ENCODE measurements at places on chromosomes 3 and 15.

DNA sequence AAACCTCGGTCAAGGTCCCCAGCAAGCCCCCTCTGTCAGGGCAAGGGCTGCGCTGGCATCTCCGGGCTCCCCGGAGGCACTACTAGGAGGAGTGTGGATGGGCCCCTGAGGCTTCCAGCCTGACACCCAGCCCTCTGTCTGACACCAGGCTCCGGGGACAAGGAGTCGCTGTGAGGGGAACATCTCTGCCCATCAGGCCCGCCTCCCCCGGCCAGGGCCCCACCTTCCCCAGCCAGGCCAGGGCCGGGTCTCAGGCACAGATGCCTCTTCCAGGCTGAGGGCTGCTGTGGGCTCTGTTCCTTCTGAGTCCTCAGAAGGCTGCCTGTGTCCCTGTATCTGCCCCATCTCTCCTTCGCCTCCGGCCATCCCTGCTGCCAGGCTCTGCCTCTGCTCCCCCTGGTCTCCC, 15.8 kb downstream of the CSPG4 start:
- no peak for DNase-seq

GRCh38 chr3:197554196-197554561, 1.6 kb downstream of the BDH1 start:
- no peak for DNase-seq

- no peak for DNase-seq
Observed at GRCh38 chr3:47588587-47588986, 9.9 kb upstream of the CSPG5 start.

DNA sequence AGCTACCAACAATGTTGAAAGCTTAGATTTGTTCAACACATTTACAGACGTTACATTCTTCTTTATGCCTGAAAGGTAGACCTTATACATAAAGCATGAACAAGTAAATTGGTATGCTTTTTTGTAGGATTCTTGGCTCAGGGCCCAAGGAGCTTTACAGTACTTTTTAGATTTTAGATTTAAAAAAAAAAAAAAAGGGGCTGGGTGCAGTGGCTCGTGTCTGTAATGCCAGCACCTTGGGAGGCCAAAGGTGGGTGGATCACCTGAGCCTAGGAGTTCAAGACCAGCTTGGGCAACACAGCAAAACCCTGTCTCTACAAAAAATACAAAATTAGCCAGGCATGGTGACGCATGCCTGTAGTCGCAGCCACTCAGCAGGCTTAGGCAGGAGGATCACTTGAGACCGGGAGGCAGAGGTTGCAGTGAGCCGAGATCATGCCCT, 39.7 kb downstream of the MEF2A start:
- no peak for DNase-seq

GRCh38 chr3:462851-463250, 266.3 kb downstream of the CHL1 start:
- no peak for DNase-seq

DNA sequence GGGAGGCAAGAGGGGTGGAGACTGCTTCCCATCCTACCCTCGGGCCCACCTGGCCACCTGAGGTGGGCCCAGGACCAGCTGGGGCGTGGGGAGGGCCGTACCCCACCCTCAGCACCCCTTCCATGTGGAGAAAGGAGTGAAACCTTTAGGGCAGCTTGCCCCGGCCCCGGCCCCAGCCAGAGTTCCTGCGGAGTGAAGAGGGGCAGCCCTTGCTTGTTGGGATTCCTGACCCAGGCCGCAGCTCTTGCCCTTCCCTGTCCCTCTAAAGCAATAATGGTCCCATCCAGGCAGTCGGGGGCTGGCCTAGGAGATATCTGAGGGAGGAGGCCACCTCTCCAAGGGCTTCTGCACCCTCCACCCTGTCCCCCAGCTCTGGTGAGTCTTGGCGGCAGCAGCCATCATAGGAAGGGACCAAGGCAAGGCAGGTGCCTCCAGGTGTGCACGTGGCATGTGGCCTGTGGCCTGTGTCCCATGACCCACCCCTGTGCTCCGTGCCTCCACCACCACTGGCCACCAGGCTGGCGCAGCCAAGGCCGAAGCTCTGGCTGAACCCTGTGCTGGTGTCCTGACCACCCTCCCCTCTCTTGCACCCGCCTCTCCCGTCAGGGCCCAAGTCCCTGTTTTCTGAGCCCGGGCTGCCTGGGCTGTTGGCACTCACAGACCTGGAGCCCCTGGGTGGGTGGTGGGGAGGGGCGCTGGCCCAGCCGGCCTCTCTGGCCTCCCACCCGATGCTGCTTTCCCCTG, 2.2 kb upstream of the FES start:
- DNase-seq, result no peak

DNA sequence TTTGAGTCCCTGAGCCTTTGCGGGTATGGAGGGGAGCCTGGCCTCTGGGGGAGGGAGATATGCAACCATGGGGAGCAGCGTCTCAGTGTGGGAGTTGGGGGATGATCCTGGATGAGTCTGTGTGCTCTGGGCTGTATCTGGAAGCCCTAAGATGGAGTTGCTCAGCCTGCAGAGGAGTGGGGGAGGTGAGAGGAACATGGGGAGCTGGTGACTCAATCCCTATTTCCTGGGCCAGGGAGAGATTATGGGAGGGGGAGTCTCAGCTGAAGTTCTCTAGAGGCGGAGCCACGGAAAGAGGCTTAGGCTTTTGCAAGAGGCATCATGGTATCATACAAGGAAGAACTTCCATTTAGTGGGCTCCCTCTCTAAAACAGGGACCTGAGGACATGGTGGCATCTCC, 59.5 kb upstream of the TMEM115 start:
- no peak for DNase-seq

- DNase-seq, result no peak
Observed at GRCh38 chr3:113620091-113620490, 76.4 kb downstream of the USF3 start.

- DNase-seq, result no peak
Observed at GRCh38 chr15:63528138-63528659, 23.8 kb downstream of the USP3 start.

- no peak for DNase-seq
Observed at GRCh38 chr3:98688363-98688762, 74.8 kb upstream of the ST3GAL6 start.

- DNase-seq, result no peak
Observed at GRCh38 chr15:93454788-93455187, 365.8 kb upstream of the RGMA start.

DNA sequence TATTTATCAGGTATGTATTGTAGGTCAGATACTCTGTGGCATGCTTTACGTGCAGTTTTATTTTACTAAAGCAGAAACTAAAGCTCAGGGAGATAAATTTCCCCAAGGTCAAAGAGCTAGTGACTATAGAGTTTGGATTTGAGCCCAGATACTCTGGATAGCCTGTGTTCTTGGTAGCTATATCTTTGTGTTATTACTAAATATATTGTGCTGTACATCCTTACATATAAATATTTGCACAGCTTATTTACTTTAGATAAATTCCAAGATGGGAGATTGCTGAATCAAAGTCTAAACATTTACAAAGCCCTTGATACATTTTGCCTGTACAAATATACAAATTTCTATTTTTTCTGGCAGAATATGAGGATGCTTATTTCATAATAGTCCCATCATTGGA, 660.9 kb upstream of the NAALADL2 start:
- peak; percentile 45 for DNase-seq

- DNase-seq, result no peak
Observed at GRCh38 chr3:138093721-138094120, 21.7 kb downstream of the DZIP1L start.

DNA sequence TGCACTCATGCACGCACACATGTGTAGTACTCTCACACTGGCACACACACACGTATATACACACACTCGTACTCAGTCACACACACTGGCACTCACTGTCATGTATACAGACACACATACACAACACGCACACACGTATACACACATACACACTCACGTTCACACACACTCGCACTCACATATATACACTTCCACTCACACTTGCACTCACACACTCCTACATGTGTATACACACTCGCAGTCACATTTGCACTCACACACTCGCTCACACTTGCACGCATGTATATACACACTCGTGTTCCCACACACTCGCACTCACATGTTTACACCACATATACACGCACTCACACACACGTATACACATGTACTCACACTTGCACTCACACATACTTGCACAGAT, 1.5 kb downstream of the PLA2G4F start:
- no peak for DNase-seq

DNA sequence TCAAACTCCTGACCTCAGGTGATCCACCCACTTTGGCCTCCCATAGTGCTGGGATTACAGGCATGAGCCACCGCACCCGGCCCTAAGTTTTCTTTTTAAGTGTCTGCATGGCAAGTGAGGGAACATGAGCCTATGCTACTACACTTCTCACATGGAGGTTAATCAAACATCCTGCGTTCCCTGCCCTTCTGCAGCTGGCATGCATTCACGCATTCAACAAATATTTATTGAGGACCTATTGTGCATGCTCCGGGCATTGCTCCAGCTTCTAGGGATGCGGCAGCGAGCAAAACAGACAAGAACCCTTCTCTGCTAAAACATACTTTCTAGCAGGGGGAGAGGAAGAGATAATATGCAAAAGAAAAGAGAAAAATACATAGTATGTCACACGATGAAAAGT, 42.6 kb upstream of the ACKR4 start:
- DNase-seq, result peak; percentile 55

- DNase-seq, result no peak
Observed at GRCh38 chr3:127140501-127141460, 52.1 kb upstream of the PRR23E start.

GRCh38 chr3:197458179-197458707, 97.5 kb downstream of the BDH1 start:
- DNase-seq, result no peak

DNA sequence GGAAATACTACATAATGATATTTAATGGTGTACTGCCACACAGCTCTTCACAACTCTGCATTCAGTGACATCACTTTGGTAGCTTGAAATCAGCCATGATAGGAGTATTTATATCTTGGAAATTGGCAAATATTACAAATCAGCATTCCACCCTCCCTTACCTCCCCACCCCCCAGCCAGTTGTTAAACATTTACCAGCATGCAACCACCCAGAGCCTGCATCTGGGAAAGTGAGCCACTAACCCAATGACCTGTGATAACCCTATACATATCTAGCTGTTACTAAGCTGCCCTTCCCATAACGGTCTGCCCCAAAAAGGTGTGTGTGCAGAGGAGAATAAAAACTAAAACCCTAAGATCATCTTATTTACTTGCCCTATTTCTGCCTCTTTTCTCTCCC, 44.6 kb upstream of the SATB1 start:
- no peak for DNase-seq

DNA sequence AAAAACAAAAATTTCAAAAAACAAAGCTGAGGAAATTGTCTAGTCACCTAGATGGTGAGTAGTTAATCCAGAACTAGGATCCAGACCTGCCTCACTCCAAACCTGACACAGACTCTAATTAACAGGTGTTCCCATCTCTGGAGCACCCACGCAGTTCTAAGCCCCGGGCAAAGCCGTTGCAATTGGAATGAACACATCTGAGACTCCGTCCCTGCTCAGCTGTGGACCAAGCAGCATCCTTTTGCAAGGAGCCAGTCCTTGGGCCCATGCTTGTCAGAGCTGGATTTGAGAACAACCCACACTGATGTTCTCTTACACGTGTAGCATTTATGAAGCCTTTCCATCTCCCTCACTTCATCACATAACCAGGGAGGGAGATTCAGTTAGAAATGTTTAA, 54.8 kb downstream of the LMCD1 start:
- DNase-seq, result no peak

GRCh38 chr3:4708230-4708629, 215.1 kb downstream of the ITPR1 start:
- DNase-seq, result no peak

DNA sequence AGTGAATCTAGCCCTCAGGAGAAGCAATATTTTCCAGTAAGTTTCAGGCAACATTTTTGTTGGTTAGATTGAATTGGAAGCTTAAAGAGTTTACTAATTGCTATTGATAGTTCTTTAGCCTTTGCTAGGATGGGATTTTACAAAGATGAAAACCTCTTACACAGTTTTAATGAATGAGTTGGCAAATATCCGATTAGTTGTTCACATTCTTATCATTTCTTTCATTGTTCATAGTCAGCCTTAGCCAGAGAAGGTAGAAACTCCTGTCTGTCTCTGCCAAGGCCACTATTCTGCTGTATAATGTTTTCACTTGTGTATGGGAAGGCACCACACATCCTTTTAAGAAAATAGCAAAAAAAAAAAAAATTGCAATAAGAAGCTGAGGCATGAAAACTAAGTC, 222.0 kb upstream of the MANF start:
- no peak for DNase-seq

- no peak for DNase-seq
Observed at GRCh38 chr3:2041931-2042330, 56.7 kb upstream of the CNTN4 start.

GRCh38 chr15:96869122-96869521, 538.6 kb downstream of the NR2F2 start:
- no peak for DNase-seq

DNA sequence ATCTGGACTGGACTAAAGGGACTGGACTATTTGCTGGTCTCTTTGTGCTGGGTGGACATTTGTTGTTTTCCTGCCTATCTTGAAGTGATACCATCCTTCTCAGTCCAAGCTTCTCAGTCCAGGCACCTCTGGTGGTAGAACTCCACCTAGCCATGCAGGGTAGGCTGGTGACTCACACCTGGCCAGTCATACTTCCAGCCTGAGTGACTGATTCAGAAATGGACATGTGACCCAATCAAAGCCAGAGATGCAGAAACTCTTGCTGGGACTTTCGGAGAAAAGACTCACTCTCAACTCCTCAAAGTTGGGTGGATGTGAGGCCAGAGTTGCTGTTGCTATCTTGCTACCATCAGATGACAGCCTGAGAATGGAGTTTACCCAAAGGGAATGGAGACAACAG, 5.6 kb upstream of the ASB14 start:
- DNase-seq, result no peak

DNA sequence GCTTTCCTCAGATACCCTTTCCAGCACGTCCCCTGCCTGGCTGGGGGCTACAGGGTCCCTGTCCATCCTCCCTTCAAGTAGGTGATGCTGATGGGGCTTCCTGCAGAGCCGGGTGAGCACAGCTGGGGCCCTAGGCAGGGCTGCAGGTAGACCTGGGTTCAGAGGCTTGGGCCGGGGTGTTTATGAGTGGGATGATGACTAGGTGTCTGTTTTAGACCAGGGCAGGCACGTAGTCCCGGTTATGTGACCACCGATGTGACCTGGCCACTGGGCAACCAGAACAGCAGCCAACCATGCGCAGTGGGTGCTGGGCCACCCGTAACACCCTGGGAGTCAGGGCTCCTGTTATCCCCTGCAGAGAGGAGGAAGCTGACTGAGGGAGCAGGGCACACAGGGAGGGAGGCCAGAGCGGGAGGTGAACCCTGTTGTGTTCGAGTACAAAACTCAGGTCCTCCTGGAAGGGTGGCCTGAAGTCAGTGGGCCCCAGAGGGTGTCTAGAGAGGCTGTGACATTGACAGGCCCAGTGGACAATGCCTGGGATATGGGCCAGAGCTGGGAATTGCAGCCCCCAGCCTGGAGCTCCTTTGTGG, 101.6 kb downstream of the PLXNA1 start:
- no peak for DNase-seq

GRCh38 chr15:53457479-53457878, 302.0 kb downstream of the WDR72 start:
- DNase-seq, result no peak

Data from skeletal muscle cell (primary cell).